Myocyte (in vitro differentiated cells): ENCODE measurements at places on chromosomes 6 and 20. TPM values are rescaled to one million over a fixed set of nuclear protein-coding genes. Genes with fewer than 3 reads are reported as not detected.

The SOBP gene
- 0.21 and 0.42 TPM in 2 replicates for total RNA-seq

The MCHR2 gene
- not detected in 2 replicates for total RNA-seq

The LY6G6D gene
- not detected in 2 replicates for total RNA-seq

The RAET1L gene
- total RNA-seq = not detected in 2 replicates

The BTBD3 gene
- total RNA-seq = 18.6 and 30.5 TPM in 2 replicates

The OR2B6 gene
- not detected in 2 replicates for total RNA-seq

The GINS1 gene
- total RNA-seq = 2.2 and 3.0 TPM in 2 replicates

The FAM83C gene
- total RNA-seq = not detected in 2 replicates

The TP53TG5 gene
- not detected in 2 replicates for total RNA-seq

The RAB32 gene
- 36.7 and 43.3 TPM in 2 replicates for total RNA-seq

The THBS2 gene
- total RNA-seq = 22.6 and 27.3 TPM in 2 replicates

The ATP9A gene
- total RNA-seq = 7.6 and 13.3 TPM in 2 replicates

The FOXF2 gene
- total RNA-seq = not detected in 2 replicates

The CCN6 gene
- not detected in 2 replicates for total RNA-seq

The RIPPLY2 gene
- not detected in 2 replicates for total RNA-seq

The SPATS1 gene
- total RNA-seq = not detected in 2 replicates

The RAD21L1 gene
- total RNA-seq = 0.08 and 0.57 TPM in 2 replicates

The CCDC167 gene
- 42.4 and 45.9 TPM in 2 replicates for total RNA-seq

The HTR1B gene
- total RNA-seq = 0.48 and 0.73 TPM in 2 replicates

The SAYSD1 gene
- total RNA-seq = 15.2 and 16.1 TPM in 2 replicates

The LCA5 gene
- total RNA-seq = 7.4 and 9.0 TPM in 2 replicates

The CTCFL gene
- total RNA-seq = not detected in 2 replicates

The ABT1 gene
- 9.5 and 13.4 TPM in 2 replicates for total RNA-seq

The DNMT3B gene
- total RNA-seq = 0.59 and 1.5 TPM in 2 replicates

The MUC22 gene
- total RNA-seq = not detected in 2 replicates
